ENCODE measurements at places on chromosomes 2 and 18.

- DNase-seq: no peak
These were observed 174.6 kb downstream of the SRBD1 start for GRCh38 chr2:45436456-45436855.

DNA sequence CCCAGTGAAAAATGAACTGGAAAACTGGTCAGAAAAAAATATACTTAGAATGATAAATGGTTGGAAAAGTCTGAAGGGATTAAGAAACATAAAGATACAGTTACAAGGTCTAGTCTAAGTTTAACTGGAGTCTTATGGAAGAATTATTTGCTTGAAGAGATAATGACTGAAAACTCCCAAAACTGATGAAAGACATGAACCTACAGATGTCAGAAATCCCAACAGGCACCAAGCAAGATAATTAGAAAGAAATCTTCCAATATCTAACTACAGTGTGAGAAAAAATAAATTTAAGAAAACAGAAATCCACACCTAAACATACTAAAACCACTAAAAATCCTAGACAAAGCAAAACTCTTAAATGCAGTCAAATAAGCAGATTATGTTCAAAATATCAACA, 19.4 kb downstream of the SS18 start:
- DNase-seq: no peak

GRCh38 chr18:45050712-45051601, 370.3 kb downstream of the SETBP1 start:
- no peak for DNase-seq

- no peak for DNase-seq
These were observed 212.7 kb downstream of the KCNE4 start for GRCh38 chr2:223264541-223265193.

- no peak for DNase-seq
These were observed 29.3 kb downstream of the UPP2 start for GRCh38 chr2:158130832-158131473.

GRCh38 chr2:71465356-71465755, 12.0 kb downstream of the DYSF start:
- no peak for DNase-seq

- no peak for DNase-seq
These were observed 5.7 kb upstream of the OTOS start for GRCh38 chr2:240146141-240146561.

DNA sequence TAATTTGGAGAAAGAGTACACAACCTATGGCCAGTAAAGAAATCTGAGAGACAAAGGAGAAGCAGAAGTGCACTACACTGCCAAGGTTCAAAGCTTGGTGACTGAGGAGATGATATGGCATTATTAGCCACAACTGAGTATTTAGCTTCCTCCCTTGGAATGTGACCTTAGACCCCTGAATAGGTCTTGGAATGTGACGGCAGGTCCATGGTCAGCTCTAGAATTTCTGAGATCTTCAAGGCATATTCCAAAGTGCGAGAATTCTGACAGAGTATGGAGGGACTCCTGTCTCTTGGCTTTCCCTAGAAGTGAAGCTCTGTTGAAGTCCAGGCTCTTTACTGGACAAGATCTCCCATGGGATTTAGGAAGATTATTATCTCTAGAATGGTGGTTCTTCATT, 130.0 kb upstream of the FN1 start:
- no peak for DNase-seq

GRCh38 chr2:127404466-127405254, 13.6 kb upstream of the PROC start:
- DNase-seq: no peak

DNA sequence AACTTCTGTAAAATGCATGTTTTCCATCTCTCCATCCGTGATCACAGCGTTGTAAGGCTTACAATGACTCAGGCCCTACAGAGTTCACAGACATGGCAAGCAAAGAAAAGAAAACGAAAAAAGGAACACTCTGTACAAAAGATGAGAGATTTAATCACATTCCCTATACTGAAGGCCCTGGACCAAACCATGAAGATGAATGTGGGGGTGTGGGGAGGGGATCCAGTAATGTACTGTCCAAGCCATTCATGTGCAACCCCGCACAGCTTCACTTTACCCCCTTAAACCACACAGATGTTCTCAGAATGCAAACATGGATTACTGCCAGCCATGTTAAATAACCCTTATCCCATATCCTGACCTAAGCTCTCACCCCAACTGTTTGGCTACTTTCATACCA, 391.1 kb downstream of the NCKAP5 start:
- no peak for DNase-seq

GRCh38 chr2:237674731-237675276, 47.4 kb downstream of the LRRFIP1 start:
- DNase-seq: peak; percentile 49

GRCh38 chr2:70536517-70537055, 17.0 kb downstream of the TGFA start:
- DNase-seq: no peak

- DNase-seq: no peak
These were observed 28.4 kb upstream of the C2orf69 start for GRCh38 chr2:199882667-199883066.

DNA sequence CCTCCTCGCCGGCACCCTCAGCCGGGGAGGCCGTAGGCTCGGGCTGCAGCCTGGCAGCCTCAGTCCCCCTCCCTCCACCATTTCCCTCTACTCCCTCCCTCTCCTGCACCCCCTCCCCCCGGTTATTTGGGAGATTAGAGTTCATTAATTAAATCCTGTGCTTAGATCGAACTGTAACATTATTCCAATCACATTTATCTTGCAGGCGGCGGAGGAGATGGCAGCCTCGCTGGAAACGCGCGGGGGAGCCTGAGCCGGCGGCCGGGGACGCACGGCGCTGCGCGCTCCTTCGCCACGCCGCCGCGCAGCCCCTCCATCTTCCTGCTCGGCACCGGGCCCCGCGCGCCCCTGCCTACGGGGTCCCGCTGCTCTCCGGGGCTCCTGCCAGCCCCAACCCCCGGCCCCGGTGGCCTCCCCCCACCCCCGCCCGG, at the start of gene ST8SIA3:
TSS of gene ST8SIA3 (plus strand) at position 287 of the 431 bp plus-strand sequence. CDS start 290 bp downstream, outside the sequence.
- DNase-seq: no peak

- no peak for DNase-seq
These were observed 11.8 kb downstream of the MTCL1 start for GRCh38 chr18:8717011-8717770.

DNA sequence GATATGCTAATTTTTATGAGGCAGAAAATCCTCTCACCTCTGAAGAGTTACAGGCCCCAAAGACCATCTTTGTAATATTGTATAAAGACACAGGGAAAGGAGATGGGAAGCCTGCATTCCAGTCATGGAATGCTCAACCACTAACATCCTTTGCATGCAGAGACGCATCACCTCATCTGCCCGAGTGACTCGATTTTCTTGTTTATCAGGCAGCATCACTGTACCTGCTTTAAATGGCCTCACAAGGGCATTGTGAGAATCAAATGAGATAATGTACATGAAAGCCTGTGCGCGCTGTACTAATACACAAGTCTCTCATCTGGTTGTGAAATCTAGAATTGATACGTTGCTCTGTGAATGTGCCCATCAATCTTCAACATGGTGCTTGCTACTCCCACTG, 10.2 kb upstream of the TMEM247 start:
- DNase-seq: no peak

DNA sequence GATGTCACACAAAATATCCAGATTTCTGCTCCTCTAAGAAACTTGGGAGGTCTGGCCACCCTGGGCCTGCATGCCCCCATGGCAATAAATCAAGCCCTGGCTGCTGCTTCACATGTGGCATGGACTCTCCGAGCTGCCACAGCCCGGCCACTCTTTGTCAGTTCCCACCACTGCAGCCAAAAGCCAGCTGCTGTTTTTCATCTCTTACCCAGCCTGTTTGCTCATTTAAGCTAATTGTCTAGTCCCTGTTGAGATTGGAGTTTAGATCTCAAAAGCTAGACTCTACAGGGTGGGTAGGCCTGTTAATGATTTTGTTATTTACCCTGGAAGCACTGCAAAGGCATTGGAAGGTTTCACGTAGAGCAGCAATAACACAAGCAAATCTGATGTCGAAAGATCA, 20.9 kb upstream of the ANXA4 start:
- no peak for DNase-seq

DNA sequence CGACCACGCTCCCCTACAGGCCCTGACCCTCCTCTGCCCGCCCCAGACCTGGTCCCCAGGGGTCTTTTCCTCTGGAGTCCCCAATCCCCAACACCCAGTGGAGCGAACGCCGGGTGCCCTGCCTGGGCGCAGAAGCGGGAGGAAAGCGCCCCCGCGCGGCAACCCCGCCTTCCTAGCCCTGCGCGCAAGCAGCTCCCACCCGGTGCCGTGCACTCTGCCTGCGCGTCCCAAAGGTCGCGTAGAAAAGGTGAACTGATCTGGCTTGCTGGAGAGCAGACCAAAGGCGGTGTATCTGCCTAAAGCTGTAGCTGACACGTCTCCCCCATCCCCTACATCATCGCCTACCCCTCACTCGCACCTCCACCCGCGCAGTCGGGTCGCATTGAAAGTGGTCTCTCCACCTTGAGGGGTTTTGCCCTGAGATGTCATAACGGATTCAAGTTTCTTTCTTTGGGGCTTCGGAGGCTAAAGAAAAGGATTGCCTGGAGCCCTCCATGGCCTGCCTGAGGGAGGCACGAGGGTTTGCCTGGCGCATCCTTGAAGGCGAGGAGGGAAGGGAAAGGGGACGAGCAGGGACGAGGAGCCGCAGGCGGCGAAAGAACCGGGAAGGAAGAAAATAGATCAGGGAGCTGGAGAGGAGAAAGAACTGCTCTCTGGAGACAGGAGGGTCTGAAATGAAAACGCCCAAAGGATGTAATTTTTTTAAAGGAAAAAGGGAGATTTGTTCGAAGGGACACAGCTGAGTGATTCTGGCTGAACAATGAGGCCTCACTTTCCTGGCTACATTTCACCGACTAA, 5.8 kb downstream of the GAD1 start:
- DNase-seq: no peak

Data from MG63 (cell line).